Osteocyte (in vitro differentiated cells): ENCODE measurements at places on chromosomes 11 and 22.

DNA sequence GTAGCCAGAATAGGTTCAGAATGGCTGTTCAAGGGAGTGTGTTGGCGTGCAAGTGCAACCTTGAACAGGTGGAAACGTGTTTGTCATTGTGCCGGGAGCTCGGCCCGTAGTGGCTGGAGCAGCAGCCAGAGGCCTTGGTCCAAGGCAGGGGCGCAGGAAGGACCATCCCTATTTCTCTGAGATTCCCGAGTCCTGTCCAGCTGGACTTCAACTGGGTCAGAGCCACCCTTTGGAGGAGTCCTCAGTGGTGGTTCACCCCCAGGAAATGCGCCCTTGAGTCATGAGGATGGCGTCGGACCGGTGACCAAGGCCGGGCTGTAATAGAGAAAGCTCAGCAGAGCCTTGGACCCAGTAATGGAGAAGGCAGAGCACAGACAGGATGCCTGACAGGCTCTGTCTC is 1402.0 kb downstream of the BRD1 start:
- no peaks in the 10 kb centered on the region for H3K36me3 ChIP-seq
- peaks cover 59% of the 10 kb centered on the region for H3K4me1 ChIP-seq
- no peak overlapping the region for H3K27ac ChIP-seq

DNA sequence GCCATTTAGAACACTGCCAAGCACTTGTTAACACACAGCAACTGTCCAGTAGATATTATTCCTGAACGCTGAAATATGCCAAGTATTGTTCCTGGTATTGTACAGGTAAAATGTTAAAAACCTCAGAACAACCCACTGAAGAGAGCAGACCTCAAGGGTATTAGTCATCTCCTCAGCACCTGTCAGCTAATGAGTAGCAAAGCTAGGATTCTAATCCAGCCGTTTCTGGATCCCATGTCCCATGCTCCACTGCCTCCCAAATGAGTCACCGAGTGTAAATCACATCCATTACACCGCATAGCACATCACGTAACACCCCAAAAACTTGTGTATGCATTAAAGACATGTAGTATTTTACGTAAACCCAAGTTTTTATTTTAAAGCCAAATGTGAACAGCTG is 705.4 kb upstream of the TENM4 start:
- no peak overlapping the region for H3K27ac ChIP-seq
- DNase-seq: no peak
- no peaks in the 10 kb centered on the region for H3K36me3 ChIP-seq
- no peaks in the 10 kb centered on the region for H3K4me1 ChIP-seq

DNA sequence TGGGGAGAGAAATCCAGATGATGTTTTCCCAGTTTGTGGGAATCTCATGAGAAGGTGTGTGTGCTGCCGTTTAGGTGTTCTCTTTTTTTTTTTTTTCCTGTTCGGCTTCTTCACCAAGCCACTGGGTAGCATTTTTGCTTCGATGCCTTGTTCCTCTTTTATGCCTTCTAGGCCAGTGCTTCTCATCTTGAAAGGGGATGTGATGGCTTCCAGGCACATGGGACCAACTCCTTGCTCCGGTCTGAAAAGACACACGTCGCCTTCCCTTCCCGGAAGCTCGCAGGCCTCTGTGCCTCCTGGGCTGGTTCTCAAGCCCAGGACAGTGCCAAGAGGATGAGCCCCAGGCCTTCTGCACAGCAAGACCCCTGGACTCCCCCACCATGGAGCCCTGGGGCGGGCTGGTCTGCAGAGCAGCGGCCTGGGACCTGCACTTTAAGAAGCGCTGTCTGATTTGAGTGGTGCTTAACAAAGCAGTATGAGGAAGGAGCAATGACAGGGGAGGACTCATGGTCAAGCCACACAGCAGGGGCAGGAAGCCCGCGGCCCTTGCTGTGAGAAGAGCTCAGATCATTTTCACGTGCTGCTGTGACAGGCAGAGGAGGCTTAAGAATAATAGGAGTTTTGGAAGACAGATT is 158.8 kb downstream of the MPPED1 start:
- DNase-seq: no peak
- no peak overlapping the region for H3K4me3 ChIP-seq
- no peaks in the 10 kb centered on the region for H3K4me1 ChIP-seq
- H3K27ac ChIP-seq: no peak overlapping the region

GRCh38 chr22:27614006-27614649 is 187.4 kb downstream of the MN1 start:
- no peaks in the 10 kb centered on the region for H3K27me3 ChIP-seq
- H3K36me3 ChIP-seq: no peaks in the 10 kb centered on the region
- H3K27ac ChIP-seq: no peak overlapping the region
- H3K4me3 ChIP-seq: no peak overlapping the region
- DNase-seq: no peak

DNA sequence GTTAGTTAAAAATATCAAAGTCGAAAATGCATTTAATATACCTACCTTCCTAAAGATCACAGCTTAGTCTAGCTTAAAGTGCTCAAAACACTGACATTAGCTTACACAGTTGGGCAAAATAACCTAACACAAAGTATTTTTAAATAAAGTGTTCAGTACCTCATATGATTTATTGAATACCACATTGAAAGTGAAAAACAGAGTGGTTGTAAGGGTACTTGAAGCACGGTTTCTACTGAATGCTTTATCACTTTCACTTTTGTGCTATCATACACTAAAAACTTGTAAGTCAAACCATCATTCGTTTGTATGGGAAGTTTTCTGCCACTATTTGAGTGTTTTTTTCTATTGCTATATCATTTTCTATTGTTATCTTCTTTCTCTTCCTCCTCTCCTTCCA is 36.6 kb downstream of the ZBTB44 start:
- H3K27me3 ChIP-seq: no peaks in the 10 kb centered on the region
- peaks cover 6% of the 10 kb centered on the region for H3K4me1 ChIP-seq
- DNase-seq: no peak
- H3K4me3 ChIP-seq: no peak overlapping the region

- H3K4me1 ChIP-seq: peaks cover 35% of the 10 kb centered on the region
- peaks cover 2% of the 10 kb centered on the region for H3K36me3 ChIP-seq
- no peak for DNase-seq
- H3K27me3 ChIP-seq: no peaks in the 10 kb centered on the region
- no peak overlapping the region for H3K27ac ChIP-seq
Measured at GRCh38 chr11:46112961-46113607, 8.2 kb downstream of the PHF21A start.

DNA sequence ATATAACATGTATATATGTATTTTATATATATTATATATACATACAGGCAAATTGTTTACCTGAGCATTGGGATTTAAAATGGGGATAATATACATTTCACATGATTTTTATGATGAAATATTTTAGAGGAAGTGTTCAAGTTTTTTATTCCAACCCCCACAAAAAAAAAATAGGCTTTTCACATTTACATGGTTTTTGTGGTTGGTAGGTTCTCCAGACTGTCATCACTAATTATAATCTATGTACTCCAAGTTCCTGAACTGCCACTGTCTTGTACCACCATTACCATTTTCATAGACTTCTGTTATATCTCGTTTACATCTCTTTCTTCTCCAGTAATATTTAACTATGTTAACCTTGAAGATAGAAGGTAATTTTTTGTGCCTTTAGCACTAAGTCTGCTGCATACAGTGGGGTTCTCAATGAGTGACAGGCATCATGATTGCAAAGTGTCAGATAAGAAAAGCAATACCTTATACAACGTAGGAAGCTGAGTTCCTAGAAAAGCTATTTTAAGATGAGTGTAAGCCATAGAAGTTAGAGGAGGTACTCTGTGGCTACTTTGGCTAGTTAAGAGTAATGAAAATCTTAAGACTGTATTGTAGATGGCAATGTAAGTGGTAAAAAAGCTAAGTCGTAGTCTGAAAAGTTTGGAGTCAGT is 5.2 kb downstream of the TMEM126A start:
- H3K4me1 ChIP-seq: peaks cover 20% of the 10 kb centered on the region
- DNase-seq: no peak
- no peak overlapping the region for H3K4me3 ChIP-seq

DNA sequence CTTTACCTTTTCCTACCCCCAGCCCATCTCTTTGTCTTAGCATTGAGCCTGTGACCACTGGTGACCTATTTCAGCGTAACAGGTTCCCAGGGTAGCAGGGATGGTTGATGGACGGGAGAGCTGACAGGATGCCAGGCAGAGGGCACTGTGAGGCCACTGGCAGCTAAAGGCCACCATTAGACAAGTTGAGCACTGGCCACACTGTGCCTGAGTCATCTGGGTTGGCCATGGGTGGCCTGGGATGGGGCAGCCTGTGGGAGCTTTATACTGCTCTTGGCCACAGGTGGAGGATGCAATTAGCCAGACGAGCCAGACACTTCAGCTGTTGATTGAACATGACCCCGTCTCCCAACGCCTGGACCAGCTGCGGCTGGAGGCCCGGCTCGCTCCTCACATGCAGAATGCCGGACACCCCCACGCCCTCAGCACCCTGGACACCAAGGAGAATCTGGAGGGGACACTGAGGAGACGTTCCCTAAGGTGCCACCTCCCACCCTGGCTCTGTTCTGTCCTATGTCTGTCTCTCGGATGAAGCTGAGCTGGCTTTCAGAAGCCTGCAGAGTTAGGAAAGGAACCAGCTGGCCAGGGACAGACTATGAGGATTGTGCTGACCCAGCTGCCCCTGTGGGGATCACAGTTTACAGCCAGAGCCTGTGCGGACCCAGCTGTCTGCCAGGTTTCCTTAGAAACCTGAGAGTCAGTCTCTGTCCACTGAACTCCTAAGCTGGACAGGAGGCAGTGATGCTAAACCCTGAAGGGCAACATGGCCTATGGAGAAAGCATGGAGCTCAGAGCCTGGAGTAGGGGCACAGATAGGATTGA is 29.8 kb downstream of the PIK3IP1 start:
- no peak overlapping the region for H3K4me3 ChIP-seq
- H3K4me1 ChIP-seq: no peaks in the 10 kb centered on the region
- no peak overlapping the region for H3K27ac ChIP-seq
